D721Med (cell line): ENCODE measurements at places on chromosomes 1 and 21.
A peak's percentile ranks its signal among the peaks of the same experiment; 100 is the strongest.

DNA sequence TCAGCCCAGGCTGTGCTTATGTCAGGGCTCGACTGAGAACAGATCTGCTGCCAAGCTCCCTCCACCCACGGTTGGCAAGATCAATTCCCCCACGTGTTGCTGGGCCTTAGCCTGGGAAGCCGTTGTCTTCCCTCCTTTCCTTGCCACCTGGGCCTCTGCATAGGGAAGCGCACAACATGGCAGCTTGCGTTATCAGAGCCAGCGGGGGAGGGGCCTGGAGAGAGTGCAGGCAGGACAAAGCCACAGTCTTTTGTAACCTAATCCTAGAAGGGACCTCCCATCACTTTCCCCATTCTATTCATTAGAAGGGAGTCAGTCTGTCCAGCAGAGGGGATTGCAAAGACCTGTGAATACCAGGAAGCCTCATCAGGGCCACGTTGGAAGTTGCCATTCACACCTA lies 17.0 kb upstream of the IGSF21 start:
- DNase-seq, result no peak

DNA sequence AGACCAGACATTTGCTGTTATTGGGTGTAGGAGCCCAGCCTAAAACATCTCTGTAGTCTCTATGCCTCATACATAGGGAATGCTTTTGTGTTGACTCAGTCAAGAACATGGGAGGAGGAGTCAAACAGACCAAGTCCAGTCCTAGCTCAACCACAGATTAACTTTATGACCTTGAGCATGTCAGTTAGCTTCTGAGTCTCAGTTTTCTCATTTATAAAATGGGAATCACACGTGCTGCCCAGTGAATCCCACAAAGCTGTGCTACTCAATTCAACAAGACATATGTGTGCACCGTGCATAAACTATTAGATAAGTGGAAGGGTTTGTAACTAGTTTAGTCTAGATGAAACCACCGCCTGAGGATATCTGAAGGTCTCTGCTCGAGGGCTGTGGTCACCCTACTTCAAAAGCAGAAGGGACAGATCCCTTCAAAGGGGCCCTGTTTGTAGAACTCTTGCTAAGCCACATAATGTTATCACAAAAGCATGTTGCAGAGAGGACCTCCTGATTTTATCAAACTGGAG lies 109.5 kb upstream of the NFIA start:
- no peak for DNase-seq

DNA sequence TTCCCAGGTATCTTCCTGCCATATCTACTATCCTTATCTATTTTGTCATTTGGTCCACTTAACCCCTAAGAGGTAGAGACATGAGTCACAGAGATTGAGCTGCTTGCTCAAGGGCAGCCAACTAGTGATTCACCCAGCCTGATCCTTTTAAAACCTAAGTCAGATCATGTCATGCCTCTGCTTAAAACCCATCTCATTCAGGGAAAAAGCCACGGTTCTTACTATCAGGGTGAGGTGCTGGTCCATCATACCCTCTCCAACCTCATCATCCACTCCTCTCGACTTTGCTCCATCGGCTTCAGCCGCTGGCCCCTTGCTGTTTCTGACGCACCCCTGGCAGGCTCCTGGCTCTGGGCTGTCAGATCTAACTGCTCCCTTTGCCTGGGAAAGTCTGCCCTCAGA lies 14.4 kb upstream of the PPP1R15B start:
- DNase-seq, result no peak

DNA sequence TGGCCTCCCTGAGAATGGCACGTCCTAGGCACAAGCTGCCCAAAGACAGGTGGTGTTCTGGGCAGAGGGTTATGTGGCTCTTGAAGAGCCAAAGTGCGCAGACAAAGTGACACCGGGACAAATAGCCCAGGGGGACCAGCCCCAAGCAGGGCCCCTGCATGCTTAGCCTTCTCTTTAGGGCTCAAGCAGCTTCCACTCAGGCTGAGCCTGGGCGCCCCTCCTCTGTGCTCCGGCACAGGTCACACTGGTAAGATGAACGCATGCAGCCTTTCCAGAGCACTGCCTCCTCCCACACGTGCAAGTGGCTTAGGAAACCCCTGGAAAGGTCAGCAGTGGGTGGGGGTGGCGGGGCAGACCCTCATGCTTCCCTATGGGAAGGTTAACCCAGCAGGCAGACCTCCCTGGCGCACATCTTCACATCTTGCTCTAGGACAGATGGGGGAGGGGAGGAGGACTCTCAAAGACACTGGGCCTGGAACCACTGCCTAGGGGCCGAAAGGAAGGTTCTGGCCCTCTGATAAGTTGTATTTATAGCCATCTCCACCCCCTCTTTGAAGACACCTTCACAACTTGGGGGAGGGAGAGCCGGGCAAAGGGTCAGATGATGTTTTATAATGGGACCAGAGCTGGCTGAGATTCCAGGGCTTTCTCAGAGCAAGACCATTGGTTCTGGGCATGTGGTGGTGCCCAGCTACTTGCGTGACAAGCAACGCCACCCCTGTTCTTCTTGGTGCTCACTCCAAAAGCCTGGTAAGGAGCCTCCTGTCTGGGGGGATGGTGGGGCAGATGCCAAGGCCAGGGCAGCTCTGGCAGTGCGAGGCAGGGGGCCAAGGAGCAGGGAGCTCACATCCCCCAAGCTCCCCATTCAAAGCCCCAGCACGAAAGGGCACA lies 5.5 kb downstream of the KLHL21 start:
- no peak for DNase-seq

DNA sequence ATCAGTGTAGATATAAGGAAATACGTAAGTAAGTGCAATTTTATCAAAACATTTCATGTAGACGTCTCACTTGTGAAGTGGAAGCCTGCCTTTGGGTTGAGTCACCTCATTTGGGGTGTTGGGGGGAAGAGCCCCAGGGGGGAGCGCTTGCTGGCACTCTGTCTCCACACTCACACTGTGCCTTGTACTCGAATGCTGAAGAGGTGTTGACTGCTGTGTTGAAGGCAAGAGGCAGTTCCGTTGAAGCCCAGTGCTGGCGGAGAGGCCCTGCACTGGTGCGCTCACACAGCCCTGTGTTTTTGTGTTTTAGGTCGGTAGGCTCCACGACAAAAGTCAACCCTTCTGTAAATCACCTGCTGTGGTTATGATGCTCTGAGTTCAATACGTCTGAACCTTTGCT lies 131.9 kb upstream of the COL6A1 start:
- no peak for DNase-seq

DNA sequence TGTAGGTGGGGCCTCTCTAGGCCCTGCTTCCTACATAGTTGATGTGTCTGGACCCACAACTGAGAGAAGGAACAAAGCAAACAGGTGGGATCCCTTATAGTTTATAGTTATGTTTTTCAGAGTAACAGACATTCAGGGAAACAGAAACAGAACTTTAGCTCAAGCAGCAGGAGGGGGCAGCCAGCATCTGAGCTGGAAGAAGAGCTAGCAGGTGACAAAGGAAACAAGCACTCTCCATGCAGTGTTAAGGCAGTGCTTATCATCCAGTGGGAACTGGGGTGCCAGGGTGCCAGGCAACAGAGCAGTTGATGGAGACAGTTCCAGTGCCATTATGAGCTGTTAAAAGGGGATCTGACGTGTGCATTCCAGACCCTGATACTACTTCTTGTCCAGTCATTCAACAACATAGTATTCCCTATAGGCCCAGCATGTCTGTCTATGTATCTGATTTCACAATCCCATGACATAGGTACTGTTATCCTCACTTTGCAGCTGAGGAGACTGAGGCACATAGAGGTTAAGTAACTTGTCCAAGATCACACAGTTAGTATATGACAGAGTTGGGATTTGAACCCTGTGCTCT lies 13.5 kb downstream of the HIVEP3 start:
- no peak for DNase-seq

- no peak for DNase-seq
These were observed 2.7 kb downstream of the MLLT11 start for GRCh38 chr1:151062741-151063371.

GRCh38 chr1:57252597-57253294 lies 171.1 kb downstream of the DAB1 start:
- DNase-seq, result no peak

DNA sequence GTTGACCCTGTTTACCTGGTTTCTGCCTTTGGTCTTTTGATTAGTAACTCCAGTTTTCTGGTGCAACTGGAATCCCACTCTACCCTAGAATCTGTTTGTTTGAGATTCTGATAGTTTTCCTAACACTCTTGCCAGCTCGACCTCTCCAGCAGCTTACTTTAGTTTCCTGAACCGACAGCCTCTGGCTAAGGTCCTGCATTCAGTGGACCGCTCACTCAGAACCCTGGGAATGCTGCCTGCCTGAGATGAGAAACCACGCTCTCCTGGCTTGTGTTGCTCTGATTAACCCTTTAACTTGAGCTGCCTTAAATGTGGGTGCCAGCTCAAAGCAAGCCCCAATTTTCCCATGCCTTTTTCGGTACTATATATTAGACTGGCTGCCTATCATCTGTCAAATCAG lies 45.3 kb upstream of the SIPA1L2 start:
- DNase-seq, result no peak

GRCh38 chr1:60715970-60716369 lies 366.4 kb upstream of the NFIA start:
- DNase-seq, result no peak

DNA sequence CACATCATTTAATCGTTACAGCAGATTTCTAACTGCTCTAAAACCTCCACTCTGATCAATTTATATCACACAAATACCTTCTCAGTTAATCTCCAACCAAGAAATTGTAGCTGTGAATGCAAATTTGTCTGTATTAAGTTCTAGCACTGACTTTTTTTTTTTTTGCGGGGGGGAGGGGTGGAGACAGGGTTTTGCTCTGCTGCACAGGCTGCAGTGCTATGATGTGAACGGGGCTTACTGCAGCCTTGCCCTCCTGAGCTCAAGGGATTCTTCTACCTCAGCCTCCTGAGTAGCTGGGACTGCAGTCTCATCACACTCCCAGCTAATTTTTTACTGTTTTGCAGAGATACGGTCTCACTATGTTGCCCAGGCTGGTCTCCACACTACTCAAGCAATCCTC lies 163.6 kb downstream of the RERE start:
- DNase-seq, result no peak

- no peak for DNase-seq
These were observed 76.3 kb downstream of the ITPKB start for GRCh38 chr1:226662642-226663326.

DNA sequence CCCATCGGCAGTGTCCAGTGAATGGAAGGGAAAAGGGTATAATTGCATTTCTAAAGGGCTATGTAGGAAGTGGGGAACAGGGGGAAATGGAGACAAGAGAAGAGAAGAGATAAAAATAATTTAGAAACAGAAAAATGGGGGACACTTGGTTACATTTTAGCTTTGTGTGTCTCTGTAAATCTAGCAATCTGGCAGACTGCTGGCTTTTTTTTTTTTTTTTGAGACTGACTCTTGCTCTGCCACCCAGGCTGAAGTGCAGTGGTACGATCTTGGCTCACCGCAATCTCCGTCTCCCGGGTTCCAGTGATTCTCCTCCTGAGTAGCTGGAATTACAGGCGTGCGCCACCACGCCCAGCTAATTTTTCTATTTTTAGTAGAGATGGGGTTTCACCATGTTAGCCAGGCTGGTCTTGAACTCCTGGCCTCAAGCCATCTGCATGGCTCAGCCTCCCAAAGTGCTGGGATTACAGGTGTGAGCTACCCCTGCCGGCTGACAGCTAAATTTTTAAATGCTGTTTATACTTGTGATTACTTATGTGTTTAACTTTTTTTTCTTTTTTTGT lies 53.4 kb downstream of the AGPAT3 start:
- no peak for DNase-seq

DNA sequence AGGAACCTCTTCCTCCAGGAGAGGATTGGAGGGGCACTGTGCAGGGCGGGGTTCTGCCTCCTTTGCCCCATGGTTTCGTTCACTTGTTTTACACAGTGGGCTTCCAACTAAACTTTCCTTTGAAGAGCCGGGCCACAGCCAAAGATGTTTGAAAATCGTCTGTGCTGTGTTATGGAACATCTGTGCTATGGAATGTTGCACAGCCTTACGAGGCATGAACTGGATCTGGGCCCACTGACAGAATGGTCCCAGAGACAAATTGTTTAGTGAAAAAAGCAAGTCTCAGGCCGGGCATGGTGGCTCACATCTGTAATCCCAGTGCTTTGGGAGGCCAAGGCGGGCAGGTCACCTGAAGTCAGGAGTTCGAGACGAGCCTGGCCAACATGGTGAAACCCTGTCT lies 12.6 kb upstream of the MEF2D start:
- no peak for DNase-seq

DNA sequence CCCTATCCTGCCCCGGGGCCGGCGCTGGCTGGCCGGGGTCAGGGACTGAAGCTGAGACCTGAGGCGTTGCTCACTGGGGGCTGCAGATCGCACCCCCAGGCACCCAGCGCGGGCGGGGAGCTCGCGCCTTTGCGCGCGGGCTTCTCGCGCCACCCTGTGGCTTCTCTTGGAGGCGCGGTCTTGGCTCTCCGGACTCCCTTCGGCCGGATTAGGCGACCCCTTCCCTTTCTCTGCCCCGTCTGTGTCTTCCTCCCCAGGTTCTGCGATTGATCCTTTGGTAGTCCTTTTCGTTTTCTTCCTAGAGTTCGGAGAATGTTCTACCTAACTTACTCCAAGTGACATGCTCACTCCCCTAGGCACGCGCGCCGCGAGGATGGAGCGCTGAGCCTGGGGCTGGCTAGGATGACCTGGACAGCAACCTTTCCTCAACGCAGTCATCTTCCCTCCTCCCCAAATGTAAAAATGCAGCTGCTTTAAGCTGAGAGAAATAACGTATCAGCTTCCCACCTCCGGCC lies 495 bp upstream of the NTRK1 start:
- DNase-seq, result peak; percentile 88

- peak; percentile 39 for DNase-seq
These were observed 24.9 kb downstream of the ZC3H11B start for GRCh38 chr1:219587801-219588561.

DNA sequence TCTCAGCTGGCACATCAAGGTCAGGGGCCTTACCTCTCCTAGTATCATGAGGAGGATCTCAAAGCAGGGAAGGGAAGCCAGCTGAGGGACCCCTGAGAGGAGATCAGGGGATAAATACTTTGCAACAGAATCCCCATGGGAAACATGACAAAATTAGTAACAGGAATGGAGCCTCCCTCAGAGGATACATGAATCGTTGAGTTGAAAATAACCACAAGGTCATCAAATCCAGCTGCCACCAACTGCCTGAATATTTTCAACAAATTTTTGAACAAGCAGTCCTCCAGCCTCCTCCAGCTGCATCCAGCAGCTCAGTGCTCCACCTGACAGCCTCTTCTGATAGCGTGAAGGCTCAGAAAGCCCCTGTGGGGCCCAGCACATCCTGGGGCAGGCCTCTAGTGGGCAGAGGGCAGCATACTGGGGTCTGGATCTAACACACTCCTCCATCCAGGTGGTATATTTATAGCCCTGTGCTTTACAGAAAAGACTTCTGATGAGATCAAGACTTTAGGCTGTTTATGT lies 404.3 kb downstream of the NTNG1 start:
- DNase-seq, result no peak

GRCh38 chr21:25512095-25513081 lies 94.9 kb downstream of the MRPL39 start:
- no peak for DNase-seq
